ENCODE measurements at places on chromosomes 4 and X. TPM values are rescaled to one million over a fixed set of nuclear protein-coding genes. Genes with fewer than 3 reads are reported as not detected.

- no peak for DNase-seq
Measured at GRCh38 chr4:38131371-38132091, 171.3 kb downstream of the PTTG2 start.

GRCh38 chrX:38061335-38061734 lies 55.0 kb downstream of the SYTL5 start:
- no peak for DNase-seq

DNA sequence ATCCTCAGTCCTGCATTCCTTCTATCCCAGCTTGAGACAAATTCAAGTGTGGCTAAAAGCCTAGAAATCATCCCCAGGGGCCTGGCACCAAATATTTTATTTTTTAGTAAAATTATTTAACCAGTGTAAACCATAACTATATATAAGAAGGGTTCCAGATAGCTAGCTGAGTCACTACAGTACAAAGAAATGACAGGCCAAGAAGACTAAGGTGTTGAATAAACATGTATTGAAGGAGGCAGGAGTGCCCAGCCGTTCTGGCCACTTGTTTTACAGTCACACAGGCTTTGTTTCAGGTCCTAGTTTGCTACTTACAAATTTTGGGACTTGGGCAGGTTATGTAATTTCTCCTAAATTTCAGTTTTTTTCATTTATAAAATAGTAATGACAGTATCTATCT lies 225.9 kb upstream of the PITX2 start:
- no peak for DNase-seq

DNA sequence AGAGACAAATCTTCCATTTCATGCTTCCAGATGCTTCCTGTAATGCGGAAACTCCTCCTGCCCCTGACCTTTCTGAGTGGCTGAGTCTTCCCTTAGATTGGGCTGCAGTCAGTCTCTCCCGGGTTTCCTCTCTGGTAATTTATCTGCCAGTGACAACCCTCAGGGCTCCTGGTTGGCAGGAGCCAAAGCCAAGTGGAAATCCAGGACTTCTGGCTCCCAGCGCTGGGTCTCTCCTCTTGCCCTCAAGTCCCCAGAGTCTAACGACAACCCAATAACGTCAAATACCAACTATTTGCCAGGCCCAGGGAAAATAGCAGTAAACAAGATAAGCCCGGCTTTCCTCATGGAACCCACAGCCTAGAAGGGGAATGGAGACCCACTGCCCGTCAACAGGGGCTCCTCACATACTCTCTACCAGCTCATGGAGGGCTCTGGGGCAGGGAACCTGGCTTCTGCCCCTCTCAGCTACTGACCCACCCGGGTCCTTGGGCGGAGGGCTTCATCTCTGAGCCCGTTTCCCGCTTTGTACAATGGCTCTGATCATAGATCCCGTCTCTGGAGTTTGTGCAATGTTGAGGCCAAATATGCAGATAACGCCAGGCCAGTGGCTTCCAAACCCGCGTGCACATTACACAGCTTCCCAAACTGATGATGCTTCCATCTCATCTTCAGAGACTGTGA lies 1.1 kb upstream of the TBC1D14 start:
- DNase-seq: no peak

Gene HSFX3
- total RNA-seq: not detected

All from colonic mucosa (tissue), 4 donors.